ENCODE measurements at places on chromosomes 13 and 19.

- DNase-seq: no peak
Measured at GRCh38 chr13:49654011-49654410, 25.7 kb downstream of the ARL11 start.

- no peak for DNase-seq
Measured at GRCh38 chr19:42349378-42350107, 24.1 kb downstream of the MEGF8 start.

- DNase-seq: no peak
Measured at GRCh38 chr19:48689449-48689848, 6.3 kb upstream of the FUT2 start.

DNA sequence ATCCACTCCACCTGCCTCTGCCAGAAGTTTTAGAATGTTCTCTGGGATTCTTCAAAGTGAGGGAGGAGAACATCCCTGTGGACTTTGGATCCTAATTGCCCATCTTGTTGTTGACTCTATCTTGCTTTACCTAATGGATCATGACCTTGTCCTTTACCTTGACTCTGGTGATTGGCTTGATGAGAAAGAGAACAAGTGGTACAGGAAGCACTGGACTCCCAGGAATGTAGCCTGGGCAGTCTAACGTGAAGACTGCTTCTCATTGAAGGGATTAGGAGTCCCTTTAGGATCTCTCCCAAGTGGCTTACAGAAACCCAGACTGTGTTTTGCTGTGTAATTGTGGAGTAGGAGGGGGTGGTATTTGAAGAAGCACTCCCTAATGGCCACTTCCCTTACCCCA, 63.9 kb downstream of the SLC10A2 start:
- no peak for DNase-seq

DNA sequence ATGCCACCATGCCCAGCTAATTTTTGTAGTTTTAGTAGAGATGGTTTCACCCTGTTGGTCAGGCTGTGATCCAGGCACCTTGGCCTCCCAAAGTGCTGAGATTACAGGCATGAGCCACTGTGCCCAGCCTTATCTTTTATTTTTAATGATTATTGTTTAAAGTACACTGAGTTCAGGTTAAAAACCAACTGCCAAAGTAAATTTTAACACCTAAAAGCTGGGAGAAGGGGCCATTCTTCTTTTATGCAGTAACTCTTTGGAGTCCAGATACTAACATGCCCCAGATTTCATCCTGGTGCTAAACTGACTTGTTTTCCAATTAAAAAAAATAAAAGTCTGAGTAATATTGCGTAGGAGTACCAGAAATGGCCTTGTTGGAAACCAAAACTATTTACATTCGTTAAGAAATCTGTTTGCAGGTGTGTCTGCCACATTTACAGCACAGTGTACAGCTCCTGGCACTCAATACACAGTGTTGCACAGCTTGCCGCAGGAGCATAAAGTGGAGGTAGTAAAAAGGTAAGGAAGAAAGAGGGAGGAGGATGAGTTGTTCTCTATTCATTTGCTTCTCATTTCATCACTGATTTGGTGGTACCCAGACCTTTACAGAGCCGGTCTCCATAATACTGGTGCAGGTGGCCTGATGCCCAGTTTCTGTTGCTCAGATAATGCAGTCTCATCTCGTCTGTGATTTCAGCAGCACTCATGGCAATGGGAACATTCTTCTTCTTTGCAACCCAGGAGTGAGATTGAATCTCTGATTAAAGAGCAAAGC, 108.9 kb downstream of the PCCA start:
- no peak for DNase-seq
